Articular chondrocyte of knee joint (primary cell): ENCODE measurements at places on chromosomes 11 and 22. TPM values are rescaled to one million over a fixed set of nuclear protein-coding genes. Genes with fewer than 3 reads are reported as not detected.

Gene P2RY2
- total RNA-seq = 2.1 and 2.5 TPM in 2 replicates

Gene HIC2
- 1.2 and 1.6 TPM in 2 replicates for total RNA-seq

Gene PGA5
- total RNA-seq = not detected in 2 replicates

Gene CRYBB3
- not detected in 2 replicates for total RNA-seq

Gene OR8A1
- total RNA-seq = under 0.01 TPM in 1 of 2 replicates, not detected in the other

Gene NPTXR
- total RNA-seq = 2.6 and 3.0 TPM in 2 replicates

Gene NUDT8
- total RNA-seq = 2.9 and 5.8 TPM in 2 replicates

Gene CCDC134
- 8.2 and 8.8 TPM in 2 replicates for total RNA-seq

Gene IRAG1
- 2.1 and 4.2 TPM in 2 replicates for total RNA-seq

Gene GAB4
- total RNA-seq = not detected in 2 replicates

Gene VSIG2
- total RNA-seq = not detected in 2 replicates

Gene OAF
- total RNA-seq = 21.4 and 28.5 TPM in 2 replicates

Gene ZNF70
- total RNA-seq = 6.3 and 7.1 TPM in 2 replicates

Gene ARHGAP20
- 9.8 and 10.3 TPM in 2 replicates for total RNA-seq

Gene SCUBE2
- 2.1 and 4.8 TPM in 2 replicates for total RNA-seq

Gene TMEM86A
- total RNA-seq = 1.4 and 1.6 TPM in 2 replicates

Gene ZBTB16
- 0.22 and 1.8 TPM in 2 replicates for total RNA-seq

Gene RGL4
- not detected in 2 replicates for total RNA-seq

Gene CLDN5
- 0.13 and 0.76 TPM in 2 replicates for total RNA-seq

Gene MYBPC3
- total RNA-seq = not detected in 2 replicates

Gene FGF19
- not detected in 2 replicates for total RNA-seq

Gene SRSF8
- total RNA-seq = 20.9 and 24.8 TPM in 2 replicates

Gene WT1
- total RNA-seq = not detected in 2 replicates

Gene RPS3
- 1,320 and 2,926 TPM in 2 replicates for total RNA-seq

Gene OR52H1
- total RNA-seq = 0.65 and 1.0 TPM in 2 replicates

Gene CARNS1
- 0.97 and 1.2 TPM in 2 replicates for total RNA-seq

Gene CCDC116
- 0.11 and 0.26 TPM in 2 replicates for total RNA-seq

Gene OR51B5
- 0.11 and 0.26 TPM in 2 replicates for total RNA-seq

Gene SLC17A6
- total RNA-seq = not detected in 2 replicates

Gene ISX
- total RNA-seq = not detected in 2 replicates
